ENCODE measurements at places on chromosomes 3 and 15.

GRCh38 chr3:99678896-99679295 is 40.5 kb downstream of the COL8A1 start:
- DNase-seq = no peak

DNA sequence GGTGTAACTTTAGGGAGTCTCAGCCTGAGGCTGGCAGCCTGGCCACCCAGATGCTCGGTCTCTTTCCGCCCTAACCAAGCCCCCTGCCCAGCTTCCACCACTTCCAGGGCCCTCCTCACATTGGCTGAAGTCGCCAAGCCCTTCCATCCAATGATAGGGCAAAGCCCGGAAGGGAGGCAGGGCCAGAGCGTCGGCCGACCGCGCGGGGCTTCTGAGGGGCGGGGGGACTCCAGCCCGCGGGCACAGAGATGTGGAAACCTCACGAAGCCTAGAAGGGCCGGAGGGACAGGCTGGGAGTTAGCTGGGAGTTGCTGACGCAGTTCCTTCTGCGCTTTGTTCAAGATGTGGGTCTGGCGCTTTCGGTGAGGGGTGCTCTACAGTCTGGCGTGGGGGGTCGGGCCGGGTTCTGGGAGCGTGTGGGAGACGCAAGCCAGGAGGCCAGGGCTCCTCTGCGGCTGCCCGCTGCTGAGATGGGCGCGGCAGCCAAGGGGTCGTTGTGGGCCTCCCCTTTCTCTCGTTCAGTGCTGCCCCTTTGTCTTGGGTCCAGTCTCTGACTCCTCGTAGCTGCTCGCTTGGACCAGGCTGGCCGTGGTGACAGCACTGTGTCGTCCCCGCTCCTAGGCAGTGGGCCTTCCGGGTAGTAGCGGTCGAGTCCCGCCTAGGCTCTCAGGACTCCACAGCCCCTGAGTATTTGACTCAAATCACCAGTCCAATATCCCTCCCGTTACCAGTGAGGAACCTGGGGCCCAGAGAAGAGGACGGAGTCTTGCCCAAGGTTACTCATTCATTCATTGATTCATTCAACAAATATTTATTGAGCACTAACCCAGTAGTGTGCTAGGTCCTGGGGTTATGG is at the start of gene ZNF660:
TSS of gene ZNF660 (plus strand) at position 319 of the 856 bp plus-strand sequence. CDS start 9,230 bp downstream, outside the sequence.
- DNase-seq = peak; percentile 26

- no peak for DNase-seq
Observed at GRCh38 chr3:66037330-66037985, 1.3 kb downstream of the MAGI1 start.

- DNase-seq = peak; percentile 30
Observed at GRCh38 chr15:37891766-37892368, 42.6 kb upstream of the TMCO5A start.

DNA sequence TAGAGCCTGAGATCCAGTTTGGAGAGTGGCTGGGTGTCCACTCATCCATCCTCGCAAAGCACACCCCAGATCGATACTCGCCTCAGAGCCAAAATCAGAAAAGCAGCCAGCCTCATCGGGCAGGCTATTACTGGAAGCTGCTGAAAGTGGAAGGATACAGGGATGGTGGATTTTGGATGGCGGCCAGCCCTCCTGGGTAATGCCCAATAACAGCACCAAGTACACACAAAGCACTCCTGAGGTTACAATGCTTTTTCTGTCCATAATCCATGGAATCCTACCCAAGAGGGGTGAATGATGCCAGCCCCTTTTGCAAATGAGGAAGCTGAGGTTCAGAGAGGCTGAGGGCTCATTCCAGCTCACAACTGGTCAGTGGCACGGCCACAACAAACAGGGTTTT is 93.1 kb upstream of the SLC6A11 start:
- DNase-seq = no peak

GRCh38 chr3:16136055-16136454 is 38.4 kb upstream of the GALNT15 start:
- DNase-seq = peak; percentile 56

- DNase-seq = no peak
Observed at GRCh38 chr3:31449318-31449717, 83.4 kb upstream of the STT3B start.

GRCh38 chr3:178507507-178508442 is 28.5 kb upstream of the KCNMB2 start:
- DNase-seq = no peak

DNA sequence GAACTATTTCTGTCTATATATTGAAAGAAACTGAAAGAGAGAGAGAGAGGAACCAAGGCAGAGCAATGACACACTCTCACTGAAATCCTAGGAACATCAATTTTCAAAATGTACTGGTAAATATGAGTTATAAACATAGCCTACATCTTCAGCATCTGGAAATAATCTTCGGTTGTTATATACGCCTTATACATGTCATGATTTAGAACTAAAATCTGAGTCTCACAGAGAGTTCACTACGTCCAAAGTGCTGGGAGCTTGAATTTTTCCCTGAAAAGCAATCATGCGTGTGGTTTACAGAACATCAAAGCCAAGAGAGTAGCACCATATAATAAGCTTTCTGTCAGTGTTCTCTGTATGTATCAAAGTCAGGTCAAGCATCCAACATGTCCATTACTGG is 420.0 kb upstream of the CBLB start:
- no peak for DNase-seq

GRCh38 chr15:48754011-48754410 is 56.9 kb downstream of the CEP152 start:
- peak; percentile 17 for DNase-seq

- DNase-seq = no peak
Observed at GRCh38 chr3:50392101-50392715, 32.9 kb upstream of the TMEM115 start.

DNA sequence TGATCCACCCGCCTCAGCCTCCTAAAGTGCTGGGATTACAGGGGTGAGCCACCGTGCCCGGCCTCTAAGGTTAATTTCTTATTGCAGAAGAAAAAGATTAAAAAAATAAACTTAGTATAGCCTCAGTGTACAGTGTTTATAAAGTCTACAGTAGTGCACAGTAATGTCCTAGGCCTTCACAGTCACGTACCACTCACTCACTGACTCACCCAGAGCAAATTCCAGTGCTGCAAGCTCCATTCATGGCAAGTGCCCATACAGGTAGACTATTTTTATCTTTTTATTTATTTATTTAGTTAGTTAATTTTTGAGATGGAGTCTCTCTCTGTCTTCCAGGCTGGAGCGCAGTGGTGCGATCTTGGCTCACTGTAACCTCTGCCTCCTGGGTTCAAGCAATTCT is 3.2 kb upstream of the FLNB start:
- DNase-seq = no peak

GRCh38 chr3:98182196-98182595 is 15.7 kb downstream of the OR5H15 start:
- no peak for DNase-seq

DNA sequence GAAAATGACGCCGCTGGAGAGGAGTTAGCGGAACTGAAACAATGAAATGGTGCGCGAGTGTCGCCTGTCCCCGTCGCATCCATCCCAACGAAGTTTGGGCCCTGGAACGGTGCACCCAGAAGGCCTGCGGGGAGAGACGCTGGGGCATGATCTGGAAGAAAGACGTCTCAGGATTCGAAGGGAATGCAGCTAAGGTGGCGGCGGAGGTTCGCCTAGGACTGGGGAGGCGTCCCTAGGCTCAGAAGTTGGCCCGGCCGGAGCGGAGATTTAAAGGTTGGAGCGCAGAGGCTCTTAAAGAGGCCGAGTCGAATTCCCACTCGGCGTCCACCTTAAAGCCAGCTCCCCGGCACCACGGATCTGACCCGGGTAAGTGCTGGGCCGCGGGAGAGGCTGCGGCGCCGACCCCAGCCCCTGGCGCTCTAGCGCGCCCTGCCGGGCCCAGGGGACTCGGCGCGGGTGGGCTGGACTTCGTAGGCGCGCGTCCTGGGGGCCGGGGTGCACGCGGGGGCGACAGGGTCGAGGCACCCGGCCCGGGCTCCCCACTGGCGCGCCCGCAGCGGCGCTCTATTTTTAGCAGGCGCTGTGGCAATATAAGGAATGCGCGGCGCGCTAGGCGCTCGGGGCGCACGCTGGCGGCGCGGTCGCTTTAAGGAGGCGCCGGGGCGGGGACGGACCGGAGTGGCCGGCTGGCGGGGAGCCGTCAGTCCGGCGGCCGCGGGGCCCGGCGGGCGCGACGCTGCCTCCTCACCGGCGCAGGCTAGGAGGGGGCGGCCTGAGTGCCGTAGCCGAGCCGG is at the start of gene MRAS:
TSS of gene MRAS (plus strand) at position 620 of the 794 bp plus-strand sequence. CDS start 24,305 bp downstream, outside the sequence.
- peak; percentile 57 for DNase-seq

DNA sequence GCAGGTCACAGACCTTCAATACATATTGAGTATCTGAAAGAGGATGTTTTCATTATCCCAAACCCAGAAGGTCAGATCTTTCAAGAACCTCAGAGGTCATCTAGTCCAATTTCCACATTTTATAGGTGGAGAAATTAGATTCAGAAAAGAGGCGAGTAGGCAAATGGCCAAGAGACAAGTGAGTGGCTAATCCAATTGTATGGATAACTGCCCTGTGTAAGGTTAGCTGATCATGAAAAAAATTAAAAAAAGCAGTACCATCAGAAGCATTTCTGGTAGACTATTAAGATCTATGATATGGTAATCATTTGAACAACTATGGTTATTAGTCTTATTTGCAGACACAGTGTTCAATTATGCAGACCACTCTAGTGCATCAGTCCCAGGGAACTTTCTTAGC is 660.7 kb upstream of the CFAP20DC start:
- DNase-seq = no peak
